ENCODE measurements at places on chromosomes 12 and 14. TPM values are rescaled to one million over a fixed set of nuclear protein-coding genes. Genes with fewer than 3 reads are reported as not detected.
A peak's percentile ranks its signal among the peaks of the same experiment; 100 is the strongest.

DNA sequence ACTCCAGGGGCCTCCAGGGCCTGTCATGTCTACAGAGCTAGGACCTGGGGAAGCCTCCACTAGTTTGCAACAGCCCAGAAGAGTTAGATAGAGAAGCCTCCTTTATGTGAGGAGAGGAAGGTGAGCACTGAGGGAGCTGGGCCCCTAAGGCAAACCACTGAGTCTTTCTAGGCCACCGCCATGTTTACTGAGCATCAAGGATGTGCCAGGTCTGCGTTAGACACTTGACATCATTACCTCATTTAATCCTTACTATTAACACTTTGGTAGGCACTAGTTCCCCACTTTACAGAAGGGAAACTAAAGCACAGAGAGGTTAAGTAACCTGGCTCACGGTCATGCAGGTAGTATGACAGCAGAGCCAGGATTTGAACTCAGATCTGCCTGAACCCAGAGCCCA lies 12.9 kb downstream of the CTDSP2 start:
- H3K36me3 ChIP-seq = peaks cover 7% of the 10 kb centered on the region
- DNase-seq = no peak
- peaks cover 68% of the 10 kb centered on the region for H3K4me1 ChIP-seq
- H3K27ac ChIP-seq = peak overlapping the region; percentile 80
- H3K27me3 ChIP-seq = no peaks in the 10 kb centered on the region

DNA sequence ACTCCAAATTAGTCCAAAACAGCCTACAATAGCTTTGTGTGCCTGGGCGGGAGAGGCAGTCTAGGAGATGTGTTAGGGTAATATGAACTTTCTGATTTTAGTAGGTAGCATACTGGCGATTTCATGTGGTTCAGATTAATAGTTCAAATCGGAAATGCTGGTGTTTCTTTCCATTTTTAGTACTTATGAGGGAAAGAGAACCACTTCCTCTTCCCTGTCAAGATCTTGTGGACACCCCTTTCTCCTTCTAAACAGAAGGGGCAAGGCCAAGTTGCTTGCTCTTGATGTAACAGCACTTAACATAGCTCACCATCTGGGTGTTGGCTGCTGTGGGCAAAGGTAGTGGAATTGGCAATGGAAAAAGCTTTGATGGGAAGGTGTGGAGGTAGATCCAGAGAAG lies 32.2 kb upstream of the IGF1 start:
- no peaks in the 10 kb centered on the region for H3K4me1 ChIP-seq
- DNase-seq = no peak
- H3K27me3 ChIP-seq = no peaks in the 10 kb centered on the region
- H3K4me3 ChIP-seq = no peak overlapping the region

GRCh38 chr12:59403259-59403932 lies 192.4 kb upstream of the SLC16A7 start:
- DNase-seq = peak; percentile 89
- no peaks in the 10 kb centered on the region for H3K27me3 ChIP-seq
- H3K4me3 ChIP-seq = no peak overlapping the region
- H3K27ac ChIP-seq = no peak overlapping the region
- no peaks in the 10 kb centered on the region for H3K4me1 ChIP-seq

Gene VDR
- total RNA-seq = 27.4 TPM

Gene ERP27
- total RNA-seq = 13.6 TPM

Gene GLT8D2
- 7.3 TPM for total RNA-seq

DNA sequence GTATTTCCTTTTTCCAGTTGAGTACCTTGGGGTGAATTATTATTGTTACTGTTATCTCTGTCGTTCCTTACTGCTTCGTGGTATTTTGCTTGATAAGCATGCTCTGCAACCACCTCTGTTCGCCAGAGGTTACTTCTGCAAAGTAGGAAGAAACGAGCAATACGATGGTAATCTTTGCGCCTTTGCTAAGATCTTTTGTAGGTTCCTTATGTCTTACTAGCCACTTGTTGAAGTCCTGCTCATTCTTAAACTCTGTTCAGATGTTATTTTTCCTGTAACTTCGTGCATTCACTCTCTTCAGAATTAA lies 729 bp upstream of the M6PR start:
- H3K4me1 ChIP-seq = no peaks in the 10 kb centered on the region
- peak overlapping the region; percentile 97 for H3K27ac ChIP-seq
- no peak for DNase-seq
- peaks cover 7% of the 10 kb centered on the region for H3K36me3 ChIP-seq
- H3K27me3 ChIP-seq = no peaks in the 10 kb centered on the region

- no peak for DNase-seq
- H3K4me3 ChIP-seq = no peak overlapping the region
- H3K27ac ChIP-seq = no peak overlapping the region
- H3K4me1 ChIP-seq = no peaks in the 10 kb centered on the region
These were observed 595.5 kb downstream of the GALC start for GRCh38 chr14:87397499-87397898.

DNA sequence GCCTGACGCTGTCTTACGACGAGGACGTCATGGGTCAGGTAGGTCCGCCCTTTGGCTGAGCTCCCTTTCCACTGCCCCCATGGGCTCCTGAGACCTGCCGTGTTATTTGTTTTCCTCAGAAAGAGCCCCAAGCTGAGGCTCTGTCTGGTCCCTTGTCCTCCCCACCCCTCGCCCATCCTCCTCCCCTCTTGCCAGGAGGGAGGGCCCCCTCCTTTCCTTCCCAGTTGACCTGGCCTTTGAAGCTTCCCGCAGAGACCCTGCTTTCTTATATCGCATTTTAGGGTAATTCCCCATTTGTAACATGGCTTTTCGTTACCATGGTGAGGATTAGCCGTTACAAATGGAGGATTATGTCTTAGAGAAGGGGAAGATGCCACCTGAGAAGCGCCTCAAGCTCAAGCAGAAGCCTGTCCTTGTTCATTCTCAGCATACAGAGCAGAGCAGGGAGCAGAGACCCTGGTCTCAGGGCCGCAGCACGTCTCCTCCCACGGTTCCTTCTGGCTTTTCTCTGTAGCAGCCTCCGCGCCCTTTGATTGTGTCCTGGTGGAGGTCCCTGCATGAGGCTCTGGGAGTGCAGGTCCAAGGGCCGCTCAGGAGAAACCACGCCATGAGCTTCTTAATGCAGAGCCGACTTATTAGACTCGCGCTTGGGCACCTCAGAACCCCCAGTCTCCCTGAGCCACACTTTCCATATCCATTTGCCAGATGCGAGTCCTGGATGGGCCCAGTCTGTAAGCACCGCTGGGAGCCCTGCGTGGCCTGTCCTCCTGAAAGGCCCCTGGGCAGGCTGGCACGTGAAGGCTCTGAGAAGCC lies 47.2 kb downstream of the UBE3B start:
- H3K27ac ChIP-seq = no peak overlapping the region
- peaks cover 6% of the 10 kb centered on the region for H3K36me3 ChIP-seq

- H3K27me3 ChIP-seq = no peaks in the 10 kb centered on the region
- H3K4me3 ChIP-seq = no peak overlapping the region
- H3K36me3 ChIP-seq = no peaks in the 10 kb centered on the region
- peak overlapping the region; percentile 73 for H3K27ac ChIP-seq
- peaks cover 48% of the 10 kb centered on the region for H3K4me1 ChIP-seq
These were observed 19.6 kb downstream of the MLXIP start for GRCh38 chr12:122097927-122098756.

GRCh38 chr12:83559650-83560049 lies 872.9 kb downstream of the TMTC2 start:
- no peaks in the 10 kb centered on the region for H3K4me1 ChIP-seq
- H3K27me3 ChIP-seq = no peaks in the 10 kb centered on the region
- no peak overlapping the region for H3K4me3 ChIP-seq

Gene LRRC10
- not detected for total RNA-seq

- H3K4me3 ChIP-seq = peak overlapping the region; percentile 97
- H3K27ac ChIP-seq = peak overlapping the region; percentile 84
- peak; percentile 78 for DNase-seq
- H3K36me3 ChIP-seq = no peaks in the 10 kb centered on the region
- no peaks in the 10 kb centered on the region for H3K27me3 ChIP-seq
These were observed 643 bp downstream of the ZFC3H1 start for GRCh38 chr12:71662849-71663560.

Gene TSPAN8
- total RNA-seq = 11.8 TPM

DNA sequence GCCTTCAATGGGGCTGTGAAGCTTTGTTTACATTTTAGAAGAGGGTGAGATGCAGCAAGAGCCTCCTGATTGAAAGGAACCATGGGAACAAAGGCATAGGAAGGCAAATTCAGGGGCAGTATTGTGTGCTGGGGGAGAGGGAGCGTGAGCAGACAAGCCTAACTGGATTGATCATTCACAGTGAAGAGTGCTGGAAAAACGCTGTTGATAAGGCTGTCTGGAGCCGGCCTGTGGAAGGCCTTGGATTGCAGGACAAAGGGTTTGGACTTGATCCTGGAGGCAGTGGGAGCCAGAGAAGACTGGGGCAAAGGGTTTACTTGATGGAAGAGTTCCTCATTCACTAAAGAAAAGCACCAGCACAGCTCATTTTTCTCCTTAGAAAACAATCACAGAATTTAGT lies 160.5 kb downstream of the PAH start:
- H3K4me3 ChIP-seq = no peak overlapping the region

Gene PLEKHG3
- 30.3 TPM for total RNA-seq

Measured in lung (tissue), 17 donors.